ENCODE measurements at places on chromosomes 7 and 10. TPM values are rescaled to one million over a fixed set of nuclear protein-coding genes. Genes with fewer than 3 reads are reported as not detected.

- ATAC-seq = no peak
Observed at GRCh38 chr7:43004082-43004481, 71.9 kb downstream of the MRPL32 start.

The ZNF273 gene
- 13.6 TPM for total RNA-seq

- no peak for ATAC-seq
Observed at GRCh38 chr10:74419958-74420375, 268.9 kb downstream of the ADK start.

- no peak for ATAC-seq
Observed at GRCh38 chr7:94183289-94183749, 179.2 kb upstream of the BET1 start.

DNA sequence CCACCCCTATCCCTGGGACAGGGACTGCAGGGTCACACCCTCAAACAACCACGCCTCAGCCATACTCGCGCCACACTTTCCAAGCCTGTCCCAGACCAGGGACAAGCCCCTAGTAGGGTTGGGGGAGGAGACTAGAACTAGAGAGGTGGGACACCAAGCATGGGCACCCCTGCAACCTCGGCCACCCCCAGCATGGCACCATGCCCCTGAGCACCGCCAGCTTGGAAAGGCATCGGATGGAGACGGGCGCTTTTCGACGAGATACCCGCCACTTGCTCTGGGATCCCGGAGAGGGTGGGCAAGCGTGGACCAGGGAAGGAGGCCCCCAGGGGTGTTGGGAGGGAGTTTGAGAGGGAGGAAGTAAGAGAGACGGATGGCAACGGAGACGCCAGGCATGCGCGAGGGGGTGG, 13.1 kb upstream of the KMT2E start:
- ATAC-seq = no peak

DNA sequence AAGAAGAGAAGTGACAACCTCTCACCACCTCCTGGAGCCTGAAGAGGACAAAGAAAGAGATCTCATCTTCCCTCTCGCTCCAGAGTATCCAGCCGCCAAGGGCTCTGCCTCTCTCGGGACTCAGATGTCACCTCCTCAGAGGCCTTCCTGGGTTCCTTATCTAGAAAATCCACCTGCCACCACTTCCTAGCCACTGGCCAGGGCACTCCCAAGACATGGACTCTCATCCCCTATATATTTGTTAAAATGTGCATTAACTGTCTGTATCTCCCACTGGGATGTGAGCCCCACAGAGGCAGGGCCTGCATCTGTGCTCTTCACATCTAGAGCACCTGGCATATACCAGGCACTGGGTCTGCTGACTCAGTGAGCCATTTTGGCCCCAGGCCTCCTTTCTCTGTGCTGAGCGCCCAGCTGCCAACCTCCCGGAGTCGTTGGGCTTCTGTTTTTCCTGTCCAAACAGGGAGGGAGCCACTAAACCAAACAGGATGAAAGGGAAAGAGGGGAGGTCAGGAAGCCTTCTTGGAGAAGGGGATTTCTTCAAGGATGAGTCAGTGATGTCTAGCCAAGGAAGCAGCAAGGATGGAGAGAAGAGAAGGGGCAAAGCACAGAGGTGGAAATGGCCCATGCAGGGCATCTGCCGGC, 58.9 kb downstream of the KCNMA1 start:
- no peak for ATAC-seq

The PLXDC2 gene
- total RNA-seq = not detected
